ENCODE measurements at places on chromosomes 6 and 20.

GRCh38 chr6:9732056-9732455 lies 682.8 kb downstream of the TFAP2A start:
- DNase-seq: no peak

DNA sequence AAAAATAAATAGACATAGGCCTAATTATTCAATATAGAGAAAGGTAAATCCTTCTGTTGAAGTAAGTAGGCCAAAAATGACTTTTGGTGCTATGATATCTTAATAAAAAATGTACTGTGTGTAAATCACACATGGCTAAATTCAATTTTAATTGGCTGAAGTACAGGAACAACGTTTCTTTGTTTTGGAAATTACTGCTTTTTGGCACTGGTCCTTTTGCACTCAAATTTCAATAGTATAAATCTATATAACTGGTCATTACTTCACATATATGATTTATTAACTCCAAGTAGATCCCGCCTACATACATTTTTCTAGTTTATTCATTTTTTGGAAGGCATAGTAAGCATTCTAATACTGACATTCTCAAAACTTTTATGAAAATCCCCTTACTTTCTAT lies 114.5 kb downstream of the RALGAPA2 start:
- no peak for DNase-seq

- peak; percentile 11 for DNase-seq
Observed at GRCh38 chr6:20900389-20901160, 366.3 kb downstream of the CDKAL1 start.

DNA sequence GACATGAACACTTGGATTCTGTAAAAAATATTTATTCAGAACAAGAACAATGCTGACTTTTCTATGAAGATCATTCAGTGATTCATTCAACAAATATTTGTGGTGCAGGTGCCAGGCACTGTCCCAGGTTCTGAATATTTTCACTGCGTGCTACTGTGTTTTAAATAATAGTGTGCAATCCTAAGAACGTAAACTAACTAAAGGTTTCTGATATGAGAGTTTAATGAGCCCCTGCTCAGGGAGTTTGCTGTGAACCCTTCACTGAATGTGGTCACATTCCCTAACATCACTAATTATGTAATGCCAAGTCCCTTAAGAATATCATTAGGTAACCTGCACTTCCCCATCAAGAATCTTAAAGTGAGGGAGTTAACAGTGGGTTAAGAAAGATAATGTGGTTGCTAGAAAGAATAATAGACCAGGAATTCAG lies 1.7 kb upstream of the TMEM170B start:
- no peak for DNase-seq

DNA sequence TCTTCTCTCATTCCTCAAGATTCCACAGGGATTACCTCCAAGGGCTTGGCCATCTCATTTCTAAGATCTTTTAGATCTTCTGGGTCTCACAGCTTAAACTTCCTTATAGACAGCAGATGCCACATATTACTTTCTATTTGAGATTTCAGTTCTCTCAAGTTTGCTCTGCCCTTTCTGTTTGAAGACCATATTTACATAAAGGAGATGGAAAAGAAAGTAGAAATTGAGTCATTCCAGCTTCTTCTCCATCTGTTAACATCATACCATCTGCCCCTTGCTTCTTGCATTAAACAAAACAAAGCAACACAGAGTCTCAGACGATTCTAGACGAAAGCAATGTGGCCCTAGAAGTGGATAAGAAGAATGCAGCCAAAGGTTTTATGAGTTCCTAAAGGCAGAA lies 203.4 kb downstream of the TTLL2 start:
- no peak for DNase-seq

GRCh38 chr6:99195986-99196655 lies 153.4 kb downstream of the FAXC start:
- no peak for DNase-seq

DNA sequence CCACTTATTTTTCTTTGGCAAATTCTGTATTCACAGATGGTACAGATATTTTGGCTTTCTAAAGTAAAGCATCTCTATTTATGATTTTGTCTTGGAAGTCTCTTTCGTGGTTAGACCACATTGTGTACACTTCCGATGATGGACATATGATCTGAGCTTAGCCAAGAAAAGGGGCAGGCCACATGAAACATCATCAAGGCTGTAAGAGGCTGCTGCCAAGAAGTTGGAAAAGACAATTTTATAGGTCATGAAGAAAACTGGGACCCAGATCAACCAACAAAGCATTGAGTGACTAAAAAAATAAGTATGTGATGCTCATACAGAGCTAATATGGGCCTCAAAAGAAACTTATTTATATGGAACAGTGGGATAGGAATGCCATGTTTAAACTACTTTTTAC lies 266.4 kb downstream of the HAO1 start:
- no peak for DNase-seq

DNA sequence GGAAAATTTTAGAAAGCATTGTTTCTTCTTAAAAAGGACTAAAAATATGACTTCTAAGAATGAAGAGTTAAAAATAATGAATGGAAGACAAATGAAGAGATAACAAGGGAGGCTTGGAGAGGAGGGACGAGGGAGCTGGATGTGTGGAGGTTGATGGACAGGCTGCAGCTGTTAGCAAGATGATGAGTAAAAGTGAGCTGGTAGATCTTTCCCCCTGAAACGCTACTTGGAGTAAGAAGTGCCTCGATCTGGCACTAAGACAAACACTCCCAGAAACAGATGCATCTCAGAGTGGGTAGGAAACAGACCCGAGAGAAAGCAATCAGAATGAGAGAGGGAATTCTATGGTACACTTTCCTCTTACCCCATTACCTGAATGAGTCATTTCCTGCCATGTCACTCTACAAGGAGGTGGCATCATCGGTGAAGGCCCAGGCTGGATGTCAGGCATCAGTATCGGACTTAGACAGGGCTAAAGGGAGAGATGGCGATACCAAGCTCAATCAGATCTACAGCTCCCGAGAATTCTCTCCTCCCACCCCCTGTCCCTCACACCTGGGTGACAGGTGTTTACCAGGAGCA lies 154.1 kb upstream of the BMP2 start:
- no peak for DNase-seq

GRCh38 chr20:37265152-37265551 lies 3.5 kb upstream of the GHRH start:
- no peak for DNase-seq

DNA sequence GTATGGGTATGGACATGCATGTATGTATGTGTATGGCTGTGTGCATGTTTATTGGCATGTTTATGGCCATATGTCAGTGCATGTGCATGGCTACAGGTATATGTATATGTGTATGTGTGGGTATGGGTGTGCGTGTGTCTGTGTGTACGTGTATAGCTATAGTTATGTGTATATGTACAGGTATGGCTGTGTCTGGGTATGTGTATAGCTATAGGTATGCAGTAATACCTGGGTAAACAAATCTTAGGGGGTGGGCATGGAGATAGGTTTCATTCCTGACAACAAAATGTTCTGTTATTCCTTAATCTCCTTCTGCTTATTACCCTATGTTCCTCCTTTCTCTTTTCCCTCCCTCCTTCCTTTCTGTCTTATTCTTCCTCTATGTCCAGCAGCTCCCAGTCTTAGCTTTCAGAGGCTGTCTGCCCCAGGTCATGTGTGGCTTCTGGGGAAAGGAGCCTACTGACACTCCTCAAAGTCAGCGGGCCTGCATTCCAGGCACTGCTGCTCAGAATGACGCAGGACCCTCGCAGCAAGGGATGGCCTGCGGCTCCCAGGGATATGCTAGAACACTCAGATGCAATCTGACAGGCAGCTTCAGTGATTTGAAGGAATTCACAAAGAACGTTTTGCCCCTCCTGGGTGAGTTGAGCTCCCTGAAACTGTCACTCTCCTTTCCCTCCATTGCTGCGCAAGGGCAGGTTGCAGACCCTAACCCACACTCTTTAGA lies 139.3 kb upstream of the PHACTR1 start:
- DNase-seq: no peak

- no peak for DNase-seq
Observed at GRCh38 chr6:159190460-159190859, 21.3 kb downstream of the FNDC1 start.

DNA sequence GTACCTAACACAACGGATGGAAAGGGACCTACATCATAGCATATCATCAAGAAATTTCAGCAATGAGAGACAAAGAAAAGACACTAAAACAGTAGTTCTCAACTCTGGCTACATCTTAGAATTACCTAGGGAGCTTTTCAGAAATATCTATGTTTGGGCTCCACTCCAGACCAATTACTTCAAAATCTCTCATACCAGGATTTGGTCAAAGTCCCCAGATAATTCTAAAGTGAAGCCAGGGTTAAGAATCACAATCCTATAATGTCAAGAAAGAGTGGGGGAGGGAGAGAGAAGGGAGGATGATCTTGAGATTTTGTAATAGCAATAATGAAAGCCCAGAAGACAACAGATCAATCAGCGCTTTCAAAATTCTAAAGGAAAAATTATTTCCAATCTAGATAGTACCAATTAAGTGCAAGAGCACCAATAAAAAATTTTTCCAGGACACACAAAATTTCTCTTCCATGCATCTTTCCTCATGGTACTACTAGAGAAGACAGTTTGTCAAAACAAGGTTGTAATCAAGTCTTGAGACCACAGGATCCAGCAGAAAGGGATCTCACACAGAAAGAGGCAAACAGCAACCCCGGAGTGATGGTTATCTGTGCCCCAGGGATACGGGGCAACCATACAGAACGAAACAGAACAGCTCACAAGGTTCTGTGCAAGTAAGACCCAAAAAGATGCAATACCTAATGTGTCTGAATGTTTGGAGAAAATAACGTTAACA lies 152.9 kb upstream of the DST start:
- DNase-seq: no peak

DNA sequence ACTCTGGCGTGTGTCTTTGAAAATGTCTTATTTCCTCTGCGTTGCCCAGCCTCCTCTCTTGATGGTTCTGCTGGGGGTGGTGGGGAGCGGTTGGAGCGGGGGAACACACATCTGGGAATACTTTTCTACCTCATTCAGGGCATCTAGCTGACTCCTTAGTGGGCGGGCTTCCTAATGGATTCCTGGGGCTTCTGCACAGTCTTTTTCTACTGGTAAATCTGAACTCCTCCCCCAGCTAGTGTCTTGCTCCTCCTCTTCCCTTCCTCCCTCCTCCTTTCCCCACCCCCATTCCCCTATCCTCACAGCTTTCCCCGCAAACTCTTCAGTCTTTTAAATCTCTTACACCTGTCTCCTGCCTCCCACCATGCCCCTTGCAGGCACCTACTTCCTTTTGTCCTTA lies 74.4 kb downstream of the PRL start:
- no peak for DNase-seq

DNA sequence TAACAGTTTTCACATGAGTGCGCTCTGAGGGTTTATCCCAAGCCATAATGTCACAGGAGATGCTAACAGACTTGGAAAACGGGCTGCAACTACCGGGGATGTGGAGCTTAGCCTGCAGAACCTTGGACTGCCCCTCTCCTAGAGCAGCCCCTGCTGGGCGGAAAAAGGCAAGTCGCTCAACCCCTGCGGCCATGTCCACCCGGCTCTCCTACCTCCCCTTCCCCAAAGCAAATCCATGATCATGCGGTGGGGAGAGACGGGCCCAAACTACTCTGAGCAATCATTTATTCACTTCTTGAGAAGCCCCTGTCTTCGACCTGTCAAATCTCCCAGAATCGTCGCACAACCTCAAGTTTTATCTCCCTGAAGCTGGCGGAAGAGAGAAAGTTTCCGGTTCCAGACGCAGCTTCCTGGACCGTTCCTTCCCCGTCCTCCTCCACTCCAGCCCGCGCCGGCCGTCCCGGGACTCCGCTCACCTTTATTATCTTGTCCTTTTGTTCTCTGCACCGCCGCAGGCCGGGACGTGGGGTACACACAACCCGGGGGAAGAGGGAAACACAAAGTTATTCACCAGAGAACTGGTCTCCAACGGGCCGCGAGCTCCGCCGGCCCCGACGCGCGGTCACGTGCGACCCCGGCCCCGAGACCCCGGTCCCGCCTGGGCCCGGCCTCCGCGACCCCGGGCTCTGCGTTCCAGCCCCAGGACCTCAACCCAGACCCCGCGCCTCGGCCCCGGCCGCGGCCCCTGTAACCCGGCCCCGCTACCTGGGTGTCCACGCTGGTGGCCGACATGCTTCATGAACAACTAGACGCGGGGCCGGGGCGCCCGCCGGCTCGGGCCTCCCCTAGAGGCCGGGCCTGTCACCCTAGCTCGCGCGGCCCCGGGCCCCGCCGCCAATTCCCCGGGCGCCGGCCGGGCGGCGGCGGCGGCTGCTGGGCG lies 560 bp downstream of the YTHDF1 start:
- DNase-seq: peak; percentile 16

- no peak for DNase-seq
Observed at GRCh38 chr6:132872923-132873322, 58.6 kb downstream of the RPS12 start.

DNA sequence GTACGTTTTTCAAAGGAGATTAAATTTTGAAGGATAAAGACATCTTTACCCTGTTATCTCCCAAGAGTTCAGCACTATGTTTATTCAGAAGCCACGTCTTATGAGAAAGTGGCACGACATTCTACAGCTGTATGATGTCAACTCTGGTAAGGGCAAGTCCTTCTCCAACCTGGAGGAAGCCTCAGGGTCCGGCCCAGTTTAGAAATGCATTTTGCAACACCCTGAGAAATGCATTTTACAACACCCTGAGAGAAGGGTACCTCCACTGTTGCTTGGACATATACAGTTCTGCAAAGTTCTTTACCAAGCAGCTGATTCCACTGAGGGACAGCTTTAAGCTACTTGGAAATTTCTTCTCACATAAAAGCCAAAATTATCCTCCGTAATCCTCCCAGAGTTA lies 17.5 kb downstream of the NAPB start:
- DNase-seq: no peak

DNA sequence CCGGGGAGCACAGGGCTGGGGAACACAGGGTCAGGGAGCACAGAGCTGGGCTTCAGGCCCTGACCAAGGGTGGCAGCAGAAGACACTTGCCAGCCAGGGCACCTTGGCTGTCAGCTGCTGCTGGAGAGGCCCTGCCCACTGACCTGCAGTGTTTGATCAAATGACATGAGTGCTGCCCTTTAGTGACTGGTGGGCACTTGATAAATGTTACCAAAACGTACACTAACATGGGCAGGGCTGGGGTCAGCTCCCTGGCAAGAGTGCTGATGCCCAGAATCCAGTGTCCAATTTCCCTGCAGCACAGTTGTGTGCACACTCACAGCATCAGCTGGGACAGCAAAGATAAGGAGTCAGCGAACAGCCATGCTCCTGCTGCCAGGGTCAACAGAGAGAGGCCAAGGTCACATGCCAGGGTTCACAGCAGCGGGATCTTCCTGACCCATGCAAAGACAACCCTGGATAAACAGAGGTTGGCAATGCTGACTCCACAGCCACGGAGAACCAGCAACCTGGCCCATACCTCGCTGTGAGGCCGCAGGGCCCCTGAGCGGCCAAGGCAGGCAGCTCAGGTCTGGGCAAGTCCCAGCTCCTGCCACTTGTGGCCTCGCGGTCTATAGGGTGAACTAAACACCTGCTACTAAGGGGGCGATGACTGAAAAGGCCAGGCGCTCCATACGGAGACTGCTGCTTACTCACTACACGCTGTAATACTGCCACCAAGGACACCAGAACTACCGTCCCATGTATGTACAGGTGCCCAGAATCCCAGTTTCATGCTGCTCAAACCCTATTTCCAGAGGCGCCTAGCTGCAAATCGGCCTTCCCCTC lies 46.3 kb downstream of the NINL start:
- no peak for DNase-seq

GRCh38 chr20:44866703-44867335 lies 18.7 kb upstream of the YWHAB start:
- DNase-seq: no peak

Measured in NCI-H1105 (cell line).